ENCODE measurements at places on chromosomes 1 and 21.

DNA sequence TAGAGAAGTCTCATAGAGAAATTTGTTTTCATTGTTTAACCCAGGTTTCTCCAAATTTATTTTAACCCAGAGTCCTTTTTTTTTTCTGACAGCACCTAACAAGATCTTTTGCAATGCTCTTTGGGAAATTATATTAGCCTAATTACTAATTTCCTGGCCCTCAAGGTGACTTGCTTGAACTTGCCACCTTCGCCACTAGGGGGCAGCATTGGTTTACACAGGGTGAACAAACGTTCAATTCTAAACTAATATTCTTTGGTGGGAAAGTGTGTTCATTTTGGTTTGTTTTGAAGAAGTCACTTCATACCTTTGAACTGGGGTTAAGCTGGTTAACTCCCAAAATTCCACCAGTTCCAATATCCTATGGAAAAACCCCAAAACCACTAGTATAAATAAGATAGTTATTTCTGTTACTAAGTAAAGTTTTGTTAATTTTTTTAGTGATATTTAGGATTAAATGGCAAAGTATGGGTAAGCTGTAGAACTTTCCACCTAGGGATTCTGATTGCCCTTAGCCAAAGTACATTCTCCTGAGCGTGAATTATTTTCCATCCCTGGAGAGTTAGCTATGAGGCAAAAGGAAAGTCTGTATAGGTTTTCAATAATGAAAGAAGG is 13.0 kb downstream of the CCDC190 start:
- peak; percentile 78 for DNase-seq

- DNase-seq, result no peak
Measured at GRCh38 chr1:61975638-61976037, 219.0 kb upstream of the L1TD1 start.

- DNase-seq, result no peak
Measured at GRCh38 chr1:89699451-89699986, 66.6 kb downstream of the LRRC8C start.

DNA sequence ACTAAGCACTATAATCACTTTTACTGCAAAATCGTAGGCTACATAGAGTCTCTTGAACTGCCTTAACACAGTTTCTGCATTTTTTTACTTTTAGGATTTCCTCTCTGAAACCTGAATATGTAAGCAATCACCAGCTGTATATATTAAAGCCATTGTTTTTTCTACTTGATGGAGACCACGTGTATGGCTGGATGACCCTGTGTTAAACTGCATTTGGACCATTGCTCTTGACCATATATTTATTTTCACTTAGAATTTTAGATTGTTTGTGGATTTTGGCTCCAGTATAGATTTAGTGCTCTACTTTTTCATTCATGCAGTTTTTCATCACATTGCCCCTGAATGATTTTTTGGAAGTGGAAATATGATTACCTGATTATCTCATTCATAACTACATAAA is 320.5 kb upstream of the SGIP1 start:
- no peak for DNase-seq

- DNase-seq, result peak; percentile 77
Measured at GRCh38 chr1:9289090-9289534, 3.6 kb upstream of the SPSB1 start.

DNA sequence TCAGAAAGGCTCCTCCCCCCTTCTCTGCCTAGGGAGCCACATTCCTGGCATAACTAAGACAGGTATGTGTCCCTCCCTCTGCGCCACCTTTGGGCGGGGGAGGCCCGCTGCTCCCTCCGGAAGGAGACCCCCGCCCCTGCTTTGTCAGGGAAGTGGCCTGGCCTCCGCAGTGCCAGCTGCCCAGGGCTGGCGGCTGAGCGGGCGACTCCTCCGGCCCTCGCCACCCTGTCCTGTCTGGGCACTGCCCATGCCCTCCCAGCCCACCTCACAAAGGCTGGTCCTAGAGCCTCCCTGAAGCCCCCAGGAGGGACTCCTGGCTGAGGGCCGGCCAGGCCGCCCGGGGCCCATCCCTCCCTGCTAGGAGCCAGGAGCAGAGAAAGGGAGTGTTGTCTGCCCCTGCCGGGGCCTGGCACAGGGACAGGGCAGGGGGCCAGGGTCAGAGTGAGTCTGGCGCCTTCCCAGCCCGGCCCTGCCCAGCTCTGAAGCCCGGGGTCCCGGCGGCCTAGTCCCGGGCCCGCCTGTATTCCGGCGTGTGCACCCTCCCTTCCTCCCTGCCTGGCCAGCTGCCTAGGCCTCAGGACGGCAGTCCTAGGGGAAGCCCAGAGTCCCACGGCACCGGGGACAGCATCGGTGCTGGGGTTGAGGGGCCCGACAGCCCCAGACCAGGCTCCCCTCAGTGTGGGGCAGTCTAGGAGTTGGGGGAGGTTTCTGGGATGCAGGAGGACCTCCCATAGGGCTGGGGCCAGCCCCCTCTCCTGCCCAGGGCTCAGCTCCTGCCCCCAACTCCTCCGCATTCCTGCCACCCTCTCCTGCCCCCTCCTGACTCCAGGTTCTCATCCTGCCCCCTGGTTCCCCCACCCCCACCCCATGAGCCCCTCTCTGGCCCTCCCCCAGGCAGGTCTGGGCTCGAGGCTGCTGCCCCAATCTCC is 5.1 kb downstream of the AGRN start:
- DNase-seq, result peak; percentile 88

DNA sequence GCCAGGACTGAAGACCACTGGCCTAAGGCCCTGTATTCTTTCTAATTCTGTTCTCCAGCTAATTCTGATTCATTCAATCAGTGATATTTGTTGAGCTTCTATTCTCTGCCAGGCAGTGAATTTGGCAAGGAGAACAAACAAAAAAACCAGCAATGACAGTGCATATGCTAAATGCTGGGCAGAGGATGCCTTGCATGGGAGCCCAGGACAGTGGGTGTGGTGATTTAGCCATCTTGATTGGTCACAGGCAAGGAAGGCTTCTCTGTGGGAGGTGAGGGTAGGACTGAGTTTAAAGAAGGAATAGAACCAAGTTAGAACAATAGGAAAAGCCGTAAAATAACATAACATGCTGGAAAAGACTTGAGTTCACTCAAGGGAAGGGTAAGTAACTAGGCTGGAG is 9.2 kb upstream of the CPT2 start:
- no peak for DNase-seq

DNA sequence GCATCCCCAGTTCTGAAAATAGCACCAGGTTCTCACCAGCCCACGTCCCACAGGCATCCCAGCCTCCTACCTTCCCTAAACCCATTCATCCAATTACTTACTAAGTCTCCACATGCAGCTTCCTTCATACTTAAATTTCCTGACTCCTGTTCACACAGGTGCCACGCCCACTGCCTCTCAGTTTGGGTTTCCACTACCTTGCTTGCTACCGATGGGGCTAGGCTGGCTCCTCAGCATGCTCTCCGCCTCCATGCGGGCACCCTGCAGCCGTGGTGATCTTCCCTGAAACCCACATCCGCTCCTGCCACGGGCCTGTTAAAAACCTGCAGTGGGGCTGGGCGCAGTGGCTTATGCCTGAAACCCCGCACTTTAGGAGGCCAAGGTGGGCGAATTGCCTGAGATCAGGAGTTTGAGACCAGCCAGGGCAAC is 70.4 kb upstream of the ANGPTL1 start:
- no peak for DNase-seq

DNA sequence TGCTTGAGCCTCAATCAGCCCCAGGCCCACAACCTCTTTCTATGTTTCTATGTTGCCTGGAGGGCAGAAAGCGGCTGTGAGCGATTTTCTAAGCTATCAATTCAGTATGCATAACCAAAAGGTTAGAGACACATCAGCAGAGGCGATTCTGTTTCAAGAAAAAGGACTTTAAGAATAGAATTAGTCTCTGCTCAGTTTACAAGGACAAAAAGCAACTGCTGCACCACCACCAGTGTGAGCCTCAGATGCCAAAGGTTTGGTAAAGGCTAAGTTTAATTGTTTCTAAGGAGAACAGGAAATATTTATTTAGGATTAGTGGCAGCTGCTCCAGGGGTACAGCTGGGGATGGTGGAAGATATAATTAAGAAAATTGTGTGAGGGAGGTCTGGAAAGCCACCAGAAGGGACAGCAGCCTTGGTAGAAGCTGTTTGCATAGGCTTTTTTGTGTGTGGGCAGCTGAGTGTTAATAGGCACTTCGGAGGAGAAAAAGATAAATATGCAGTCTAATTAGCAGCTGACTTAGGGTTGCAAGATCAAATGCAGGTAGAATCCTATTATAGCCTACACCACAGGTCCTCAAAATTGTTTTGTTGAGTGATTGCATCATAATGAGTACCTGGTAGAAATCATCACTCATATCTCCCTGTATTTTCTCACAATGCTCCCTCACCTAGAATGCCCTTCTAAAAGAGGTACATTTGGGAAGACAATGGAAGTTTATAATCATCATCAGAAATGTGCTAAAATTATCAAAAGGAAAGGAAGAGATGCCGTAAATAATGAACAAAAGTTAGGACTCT is 35.8 kb downstream of the ZC3H11B start:
- no peak for DNase-seq

GRCh38 chr1:27726173-27727044 is 648 bp downstream of the FAM76A start:
- peak; percentile 80 for DNase-seq

GRCh38 chr21:29704719-29705118 is 235.1 kb downstream of the GRIK1 start:
- no peak for DNase-seq

GRCh38 chr1:9665193-9665592 is 13.7 kb downstream of the PIK3CD start:
- no peak for DNase-seq

- DNase-seq, result no peak
Measured at GRCh38 chr1:119391749-119392148, 23.2 kb downstream of the HAO2 start.

DNA sequence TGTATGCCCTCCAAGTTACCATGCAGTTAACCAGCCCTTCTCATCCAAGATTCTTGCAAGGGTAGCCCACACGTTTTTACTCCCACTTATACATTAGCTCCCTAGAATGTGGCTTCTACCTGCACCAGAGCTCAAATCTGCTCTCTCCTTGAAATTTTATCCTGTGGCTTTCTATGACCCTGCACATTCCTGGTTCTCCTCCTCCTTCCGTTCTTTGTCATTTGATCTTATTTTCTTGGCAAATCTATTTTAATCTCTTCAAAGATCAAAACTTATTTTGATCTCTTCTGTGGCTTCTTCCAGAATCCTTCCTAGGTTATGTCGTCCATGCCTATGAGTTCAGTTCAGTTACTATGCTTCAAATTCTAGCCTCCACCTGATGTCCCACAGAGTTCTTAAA is 115.6 kb upstream of the GUCA2B start:
- DNase-seq, result no peak

DNA sequence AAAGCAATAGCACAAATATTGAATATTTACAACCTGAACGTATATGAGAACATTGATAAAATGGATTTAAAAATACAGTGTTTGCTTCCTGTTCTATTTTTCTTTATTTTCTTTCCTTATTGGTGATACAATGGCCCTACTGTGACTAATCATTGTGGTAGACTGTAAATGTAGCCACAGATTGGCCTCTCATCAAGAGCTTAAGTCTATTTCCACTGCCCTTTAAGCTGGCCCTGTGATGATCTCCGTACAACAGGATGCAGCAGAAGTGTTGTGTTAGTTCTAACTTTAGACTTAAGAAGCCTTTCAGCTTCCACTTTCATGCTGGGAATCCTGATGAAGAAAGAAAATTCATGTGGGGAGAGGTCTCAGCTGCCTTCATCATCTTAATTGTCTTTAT is 285.6 kb upstream of the B3GALT2 start:
- no peak for DNase-seq

GRCh38 chr1:116706841-116707240 is 39.3 kb upstream of the IGSF3 start:
- DNase-seq, result no peak

- DNase-seq, result no peak
Measured at GRCh38 chr1:72100771-72101170, 181.6 kb downstream of the NEGR1 start.

DNA sequence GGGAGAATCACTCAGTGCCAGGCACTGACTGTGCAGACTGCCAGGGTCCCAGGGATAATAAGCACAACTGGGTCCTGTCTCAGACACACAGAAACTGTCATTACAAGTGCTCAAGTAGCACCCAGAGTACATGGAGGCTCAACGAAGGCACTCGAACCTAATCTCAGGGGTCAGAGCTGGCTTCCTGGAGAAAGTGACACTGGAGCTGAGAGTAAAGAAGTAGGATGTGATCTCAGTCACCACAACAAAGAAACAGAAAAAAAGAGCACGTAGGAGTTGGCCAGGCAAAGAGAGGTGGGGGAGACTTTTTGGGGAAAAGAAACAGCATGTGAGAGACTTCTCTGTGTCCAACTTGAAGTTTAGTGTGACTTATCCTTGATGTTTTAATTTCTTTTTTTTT is 1.3 kb downstream of the CATSPER4 start:
- DNase-seq, result no peak

DNA sequence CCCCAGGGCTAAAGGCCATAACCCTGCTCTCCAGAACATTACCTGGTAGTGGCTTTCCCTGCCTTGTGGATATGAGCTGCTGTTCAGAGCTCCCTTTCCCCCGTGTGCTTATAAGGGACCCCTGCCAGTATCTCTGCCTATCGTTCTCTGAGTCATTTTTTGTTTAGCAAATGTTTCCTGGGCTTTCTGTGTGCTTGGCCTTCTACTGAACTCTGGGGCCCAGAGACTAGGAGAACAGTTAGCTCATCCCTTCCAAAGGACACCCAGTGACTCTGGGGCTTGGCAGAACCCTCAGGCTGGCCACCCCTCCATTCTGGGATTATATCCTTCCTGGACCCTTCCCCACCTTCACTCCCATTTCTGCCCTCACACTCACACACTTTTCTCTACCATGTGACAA is 80.8 kb upstream of the POU3F1 start:
- DNase-seq, result no peak

DNA sequence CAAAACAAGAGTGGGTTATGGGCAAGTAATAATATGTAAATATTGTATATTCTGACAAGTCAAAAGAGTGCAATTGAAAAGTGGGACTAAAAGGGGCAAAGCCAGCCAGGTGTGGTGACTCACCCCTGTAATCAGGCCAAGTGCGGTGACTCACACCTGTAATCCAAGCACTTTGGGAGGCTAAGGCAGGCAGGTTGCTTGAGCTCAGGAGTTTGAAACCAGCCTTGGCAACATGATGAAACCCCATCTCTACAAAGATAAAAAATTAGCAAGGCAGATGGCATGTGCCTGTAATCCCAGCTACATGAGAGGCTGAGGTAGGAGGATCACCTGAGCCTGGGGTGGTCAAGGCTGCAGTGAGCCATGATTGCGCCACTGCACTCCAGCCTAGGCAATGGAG is 304.0 kb downstream of the HHIPL2 start:
- no peak for DNase-seq

DNA sequence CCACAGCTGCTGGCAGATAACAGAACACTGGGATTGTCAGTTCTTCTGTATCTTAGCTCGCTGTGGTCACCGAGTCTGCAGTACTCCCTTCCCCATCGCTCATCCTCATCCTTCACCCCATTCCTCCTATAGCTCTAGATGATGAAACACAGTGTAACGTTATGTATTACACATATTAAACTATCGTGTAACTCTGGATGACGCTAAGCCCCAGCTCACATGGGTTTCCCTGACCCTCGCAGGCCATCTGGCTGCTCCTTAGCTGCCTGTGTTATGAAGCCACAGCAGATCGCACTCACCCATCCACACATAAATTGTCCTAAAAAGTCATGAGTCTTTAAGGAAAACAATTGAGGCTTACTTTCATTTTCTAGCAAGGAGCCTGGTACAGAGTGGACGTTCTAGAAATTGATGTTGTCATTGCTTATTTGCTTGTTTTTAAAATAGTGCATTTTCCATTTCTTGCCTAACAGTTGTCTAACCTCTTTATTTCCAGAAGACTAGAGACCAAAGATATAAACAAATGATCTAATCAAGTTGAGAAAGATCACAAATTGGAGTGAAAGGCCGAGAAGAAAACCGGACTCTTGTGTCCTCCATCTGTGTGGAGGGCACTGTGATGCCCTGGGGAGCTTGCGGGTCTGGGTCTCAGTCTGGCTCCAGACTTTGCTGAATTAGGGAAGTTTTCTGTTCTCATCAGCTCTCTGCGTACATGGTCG is 24.3 kb upstream of the PCP4 start:
- DNase-seq, result no peak
